ENCODE measurements at places on chromosomes 3 and 15.
A peak's percentile ranks its signal among the peaks of the same experiment; 100 is the strongest.

DNA sequence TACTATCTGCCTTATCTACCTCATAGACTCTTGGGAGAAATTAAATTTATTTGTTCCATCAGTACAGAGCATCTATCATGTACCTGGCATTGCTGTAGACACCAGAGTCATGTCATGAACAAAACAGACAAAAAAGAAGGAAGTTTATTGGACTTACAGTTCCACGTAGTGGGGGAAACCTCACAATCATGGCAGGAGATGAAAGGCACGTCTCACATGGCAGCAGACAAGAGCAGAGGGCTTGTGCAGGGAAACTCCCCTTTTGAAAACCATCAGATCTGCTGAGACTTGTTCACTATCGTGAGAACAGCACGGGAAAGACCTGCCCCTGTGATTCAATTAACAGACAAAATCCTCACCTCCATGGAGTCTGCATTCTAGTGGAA lies 25.6 kb upstream of the ACAP2 start:
- no peak for DNase-seq

DNA sequence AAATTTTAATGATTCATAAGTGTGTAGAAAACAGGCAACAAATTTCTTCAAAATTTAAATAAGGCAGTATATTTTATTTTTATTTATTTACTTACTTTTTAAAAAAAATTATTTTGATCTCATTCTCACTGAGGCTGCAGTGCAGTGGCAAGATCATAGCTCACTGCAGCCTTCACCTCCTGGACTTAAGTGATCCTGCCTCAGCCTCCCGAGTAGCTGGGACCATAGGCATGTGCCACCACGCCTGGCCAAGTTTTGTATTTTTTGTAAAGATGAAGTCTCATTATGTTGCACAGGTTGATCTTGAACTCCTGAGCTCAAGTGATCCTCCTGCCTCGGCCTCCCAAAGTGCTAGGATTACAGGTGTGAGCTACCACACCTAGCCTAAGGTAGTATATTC lies 61.2 kb upstream of the XRN1 start:
- DNase-seq = no peak

DNA sequence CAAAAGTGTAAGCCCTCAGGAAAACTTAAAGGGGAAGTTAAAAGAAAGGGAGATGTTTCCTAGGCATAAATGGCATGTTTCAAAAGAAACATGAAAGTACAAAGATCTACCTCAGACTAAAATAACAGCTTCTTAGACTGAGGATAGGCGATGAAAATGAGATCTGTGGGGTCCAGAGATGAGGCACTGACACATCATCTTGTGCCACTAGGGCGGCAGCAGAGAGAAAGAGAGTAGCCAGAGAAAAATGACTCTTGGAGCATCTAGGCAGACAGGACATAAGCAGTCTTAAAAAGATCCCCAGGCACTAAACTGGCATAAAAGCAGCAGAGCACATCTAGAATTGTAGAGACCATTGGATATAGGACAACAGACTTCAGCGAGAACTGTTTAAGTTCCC lies 42.5 kb upstream of the RFX7 start:
- no peak for DNase-seq

GRCh38 chr3:39383045-39383880 lies at the start of gene SLC25A38:
Gene SLC25A38, plus strand, starts transcription at chr3:39383370. Its CDS starts 355 bp downstream, at chr3:39383725.
- peak; percentile 85 for DNase-seq

GRCh38 chr3:59280113-59280512 lies 230.3 kb upstream of the CFAP20DC start:
- DNase-seq = no peak

- no peak for DNase-seq
These were observed 90.2 kb upstream of the FGF12 start for GRCh38 chr3:192817506-192817905.

- peak; percentile 9 for DNase-seq
These were observed 279.3 kb upstream of the RASGRP1 start for GRCh38 chr15:38843736-38844590.

DNA sequence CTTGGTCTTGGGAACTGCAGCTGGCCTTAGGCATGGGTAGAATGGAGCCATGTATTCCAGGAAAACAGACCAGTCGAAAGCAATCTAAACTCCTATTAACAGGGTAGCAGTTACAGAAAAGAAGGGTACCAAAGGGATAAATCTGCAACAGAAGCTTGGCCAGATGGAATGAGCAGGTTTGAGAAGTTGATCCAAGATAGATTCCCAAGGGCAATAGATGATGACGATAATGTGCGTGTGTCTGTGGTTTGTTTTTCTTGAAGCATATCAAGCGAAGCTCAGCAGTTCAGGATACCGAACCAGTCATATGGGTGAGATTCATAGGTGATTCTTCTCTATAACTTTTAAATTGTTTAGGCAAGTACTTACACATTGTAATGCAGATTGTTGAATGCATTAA lies 203.8 kb upstream of the SEMA6D start:
- no peak for DNase-seq

- no peak for DNase-seq
These were observed 27.6 kb upstream of the CXCR6 start for GRCh38 chr3:45915518-45916231.

DNA sequence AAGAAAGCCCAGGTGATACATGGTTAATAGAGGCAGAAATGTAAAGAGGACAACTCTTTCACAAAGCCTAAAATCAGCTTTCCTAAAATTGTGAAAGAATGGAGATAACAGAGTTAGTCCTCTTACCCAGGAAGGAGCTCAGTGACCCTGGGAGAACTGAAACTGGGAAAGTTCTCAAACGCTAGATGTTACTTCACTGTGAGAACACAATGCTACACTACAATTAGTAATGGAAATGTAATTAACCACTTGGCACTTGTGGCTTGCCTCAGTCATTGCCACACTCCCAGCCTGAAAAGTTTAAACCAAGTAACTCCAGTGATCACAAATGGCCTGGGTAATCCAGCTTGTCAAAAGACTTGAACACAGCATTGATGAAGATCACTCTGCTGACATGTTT lies 102.7 kb upstream of the FGF7 start:
- DNase-seq = no peak

- DNase-seq = no peak
These were observed 179.3 kb upstream of the ANKRD28 start for GRCh38 chr3:15977090-15977489.

GRCh38 chr15:42890161-42890913 lies 30.2 kb downstream of the TTBK2 start:
- no peak for DNase-seq

- no peak for DNase-seq
These were observed 5.6 kb upstream of the CCDC13 start for GRCh38 chr3:42778644-42779043.

DNA sequence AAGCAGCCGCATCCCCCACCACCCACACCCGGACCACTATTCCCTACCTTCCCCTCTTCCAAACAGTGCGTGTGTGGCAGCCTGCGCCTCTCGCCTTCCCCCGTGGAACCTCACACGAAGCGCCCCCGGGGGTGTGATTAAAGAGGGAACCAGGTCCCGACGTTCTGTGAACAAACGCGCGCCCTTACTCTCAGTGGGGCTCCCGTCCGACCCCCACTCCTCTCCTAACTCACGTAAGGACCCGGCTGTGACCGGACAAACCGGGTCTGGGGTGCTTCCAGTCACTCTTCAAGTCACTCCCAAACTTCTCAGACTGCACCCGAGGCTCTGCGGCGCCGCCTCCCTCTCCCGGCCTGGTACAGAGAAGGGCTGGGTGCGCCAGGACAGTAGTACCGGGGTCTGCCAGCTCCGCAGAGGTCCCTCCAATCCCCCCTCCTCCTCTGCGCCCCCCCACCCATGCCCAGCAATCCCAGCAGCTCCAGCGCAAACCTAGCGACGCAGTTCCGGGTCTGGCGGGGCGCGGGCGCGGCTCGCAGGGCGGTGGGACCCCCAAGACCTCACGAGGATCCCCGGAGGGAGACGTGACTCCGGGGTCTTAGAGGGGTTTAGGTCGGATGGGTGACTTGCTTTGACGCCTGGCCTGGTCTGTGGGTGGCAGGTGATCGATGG lies 574 bp downstream of the DUOXA1 start:
- DNase-seq = no peak

GRCh38 chr3:4029135-4029534 lies 229.9 kb downstream of the LRRN1 start:
- no peak for DNase-seq

- no peak for DNase-seq
These were observed 109.7 kb upstream of the FAM3D start for GRCh38 chr3:58776231-58776630.

DNA sequence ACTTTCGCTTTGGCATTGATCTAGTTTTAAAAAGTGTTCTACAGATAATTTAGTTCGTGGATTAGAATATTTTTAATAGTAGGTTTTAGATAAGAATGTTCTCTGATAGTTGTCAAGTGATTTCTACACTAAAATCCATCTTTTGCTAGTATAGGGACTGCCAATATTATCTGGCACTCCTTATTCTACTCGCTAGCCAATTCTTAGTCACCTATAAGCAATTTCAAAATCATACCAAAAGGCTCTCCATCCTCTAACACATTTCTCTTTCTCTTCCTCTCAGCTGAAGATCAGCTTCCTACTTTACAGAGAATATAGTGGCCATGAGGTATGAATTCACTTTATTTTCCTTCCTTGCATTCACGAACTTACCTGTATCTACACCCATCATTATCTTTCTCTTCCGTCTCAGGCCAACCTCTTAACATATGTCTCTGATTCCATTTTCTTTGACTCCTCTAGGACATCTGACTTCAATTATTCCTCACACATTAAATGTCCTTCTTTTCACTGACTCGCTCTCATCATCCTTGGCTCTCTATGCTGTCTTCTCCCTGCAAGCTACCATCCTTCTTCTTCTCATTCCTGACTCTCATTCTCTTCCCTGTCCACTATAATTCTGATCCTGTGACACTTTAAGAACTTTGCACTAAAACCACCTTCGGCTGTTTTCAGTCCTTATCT lies 35.5 kb downstream of the C3orf80 start:
- peak; percentile 4 for DNase-seq

GRCh38 chr3:113222451-113223086 lies 11.2 kb downstream of the BOC start:
- no peak for DNase-seq

- DNase-seq = peak; percentile 88
These were observed 16.1 kb downstream of the FGF7 start for GRCh38 chr15:49438962-49439631.

DNA sequence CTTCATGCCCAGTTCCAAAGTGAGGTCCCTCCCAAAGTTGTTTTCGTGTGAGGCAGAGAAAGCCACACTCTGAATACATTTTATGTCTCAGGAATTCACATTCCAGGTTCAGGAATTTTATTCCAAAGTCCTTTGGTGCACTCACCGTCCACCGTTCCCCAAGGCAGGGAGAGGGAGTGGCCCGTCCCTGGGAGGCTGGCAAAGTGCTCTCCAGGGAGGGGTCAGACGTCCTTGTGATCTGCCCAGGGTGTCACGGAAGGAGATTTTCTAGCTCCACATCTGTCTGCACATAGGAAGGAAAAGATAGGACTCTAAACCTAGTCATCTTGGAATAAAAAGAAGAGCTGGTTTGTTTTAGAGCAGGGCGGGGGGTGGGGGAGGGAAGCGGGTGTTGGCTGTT lies 47.9 kb downstream of the KLF13 start:
- no peak for DNase-seq

GRCh38 chr3:122403489-122403888 lies 12.4 kb downstream of the WDR5B start:
- DNase-seq = no peak

DNA sequence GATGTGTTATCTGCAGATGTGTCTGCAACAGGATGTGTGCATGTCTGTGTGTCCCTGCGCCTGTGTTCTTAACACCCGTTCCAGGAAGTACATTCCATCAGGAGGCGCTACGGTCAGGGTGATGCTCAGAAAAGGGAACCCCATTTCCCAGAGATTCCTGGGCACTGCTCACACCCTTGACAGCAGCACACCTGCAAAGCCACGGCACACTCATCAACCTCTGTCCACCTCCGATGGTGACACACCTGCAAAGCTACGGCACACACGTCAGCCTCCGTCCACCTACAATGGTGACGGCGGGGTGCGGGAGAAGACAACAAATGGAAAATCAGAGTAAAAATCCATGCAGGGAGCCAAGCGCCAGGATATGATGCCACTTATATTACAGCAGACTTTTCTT lies 55.4 kb downstream of the NIPA2 start:
- no peak for DNase-seq

GRCh38 chr15:59063042-59063441 lies 41.9 kb upstream of the CCNB2 start:
- DNase-seq = no peak

DNA sequence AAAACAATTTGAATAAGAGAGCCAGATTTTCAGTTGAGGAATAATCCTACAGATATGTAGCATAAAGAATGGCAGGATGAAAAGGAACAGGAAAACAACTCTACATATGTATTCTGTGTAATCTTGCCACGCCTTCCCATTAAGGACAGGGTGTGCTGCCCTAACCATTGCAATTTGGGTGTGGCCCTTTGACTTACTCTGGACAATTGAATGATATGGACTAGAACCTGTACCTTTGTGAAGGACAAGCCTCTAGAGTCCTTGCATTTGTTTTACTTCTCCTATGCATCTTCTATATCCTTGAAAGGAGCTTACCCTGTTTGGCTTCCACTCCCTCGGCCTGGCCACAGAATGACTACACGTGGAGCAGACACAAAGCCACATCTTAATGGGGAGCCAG lies 1261.6 kb upstream of the GBE1 start:
- DNase-seq = no peak

DNA sequence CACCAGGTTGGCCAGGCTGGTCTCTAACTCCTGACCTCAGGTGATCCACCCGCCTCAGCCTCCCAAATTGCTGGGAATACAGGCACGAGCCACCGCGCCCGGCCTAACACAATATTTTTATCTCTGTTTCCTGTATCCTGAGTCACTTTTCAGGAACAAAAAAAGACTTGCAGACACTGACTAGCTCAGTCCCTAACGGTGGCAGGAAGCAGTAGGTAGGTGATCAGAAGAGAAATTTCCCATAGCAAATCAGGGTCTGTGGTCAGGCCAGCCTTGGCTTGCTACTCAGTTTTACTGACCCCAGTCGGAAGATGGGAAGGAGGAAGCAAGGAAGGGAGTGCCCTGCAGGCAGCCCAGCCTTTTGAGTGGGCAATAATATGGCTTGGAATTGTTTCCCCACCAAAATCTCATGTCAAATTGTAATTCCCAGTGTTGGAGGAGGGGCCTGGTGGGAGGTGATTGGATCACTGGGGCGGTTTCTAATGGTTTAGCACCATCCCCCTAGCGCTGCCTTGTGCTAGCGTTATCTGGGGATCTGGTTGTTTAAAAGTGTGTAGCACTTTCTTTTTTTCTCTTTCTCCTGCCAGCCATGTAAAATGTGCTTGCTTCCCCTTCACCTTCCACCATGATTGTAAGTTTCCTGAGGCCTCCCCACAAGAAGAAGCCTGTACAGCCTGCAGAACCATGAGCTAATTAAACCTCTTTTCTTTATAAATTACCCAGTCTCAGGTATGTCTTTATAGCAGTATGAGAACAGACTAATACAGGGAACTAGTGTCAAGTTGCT lies 19.5 kb upstream of the CDCP1 start:
- no peak for DNase-seq

DNA sequence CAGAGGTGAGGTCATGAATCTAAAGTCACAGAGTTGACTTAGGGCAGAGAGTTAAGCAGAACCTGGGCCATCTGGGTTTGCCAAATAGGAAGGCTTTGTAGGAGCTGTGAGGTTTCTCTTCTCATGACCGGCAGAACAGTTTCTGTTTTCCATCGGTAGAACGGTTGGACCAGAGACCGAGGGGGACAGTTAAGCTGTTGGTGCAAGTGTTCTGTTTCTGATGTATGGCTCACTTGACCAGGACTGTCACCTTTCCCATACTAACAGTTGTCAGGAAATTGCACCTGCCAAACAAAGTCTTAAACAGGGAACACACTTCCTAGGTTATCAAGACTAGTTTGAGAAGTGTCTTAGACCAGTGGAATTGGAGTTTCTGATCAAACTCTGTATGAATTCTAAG lies 158.3 kb downstream of the PDCD6IP start:
- DNase-seq = no peak

- no peak for DNase-seq
These were observed 235.1 kb upstream of the GAP43 start for GRCh38 chr3:115388166-115388565.
